ENCODE measurements at places on chromosomes 12 and 14.

DNA sequence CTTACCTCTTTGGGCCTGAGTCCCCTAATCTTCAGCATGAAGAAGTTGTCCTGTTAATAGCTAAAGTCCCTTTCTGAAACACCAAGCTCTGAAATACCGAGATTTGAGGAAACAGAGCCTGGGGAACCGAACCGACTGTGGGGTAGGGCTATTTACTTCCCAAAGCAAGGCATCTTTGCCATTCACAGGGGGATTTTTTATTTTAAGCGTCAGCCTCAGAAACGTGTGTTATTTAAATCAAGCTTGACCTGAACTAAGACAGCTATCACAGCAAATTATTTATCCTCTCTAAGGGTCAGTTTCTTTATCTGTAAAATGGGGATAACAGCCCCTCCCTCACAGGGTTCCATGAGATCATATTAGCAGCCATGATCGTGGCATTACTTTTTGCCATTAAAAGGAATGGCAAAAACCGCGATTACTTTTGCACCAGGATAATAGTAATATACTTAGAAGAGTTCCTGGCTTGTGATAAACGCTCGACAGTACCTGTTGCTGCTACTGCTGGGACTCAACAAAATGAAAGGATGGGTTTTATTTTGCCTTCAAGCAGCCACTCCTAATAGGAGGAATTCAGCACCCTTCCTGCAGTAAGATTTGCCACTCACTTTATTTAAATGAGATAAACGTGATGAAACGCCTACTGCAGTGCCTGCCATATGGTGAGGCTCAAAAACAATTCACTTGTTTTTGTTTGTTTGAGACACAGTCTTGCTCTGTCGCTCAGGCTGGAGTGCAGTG lies 1.3 kb upstream of the CORO1C start:
- no peaks in the 10 kb centered on the region for H3K36me3 ChIP-seq
- H3K4me3 ChIP-seq = peak overlapping the region; percentile 87
- no peak for DNase-seq
- H3K27me3 ChIP-seq = no peaks in the 10 kb centered on the region
- H3K27ac ChIP-seq = peak overlapping the region; percentile 80

DNA sequence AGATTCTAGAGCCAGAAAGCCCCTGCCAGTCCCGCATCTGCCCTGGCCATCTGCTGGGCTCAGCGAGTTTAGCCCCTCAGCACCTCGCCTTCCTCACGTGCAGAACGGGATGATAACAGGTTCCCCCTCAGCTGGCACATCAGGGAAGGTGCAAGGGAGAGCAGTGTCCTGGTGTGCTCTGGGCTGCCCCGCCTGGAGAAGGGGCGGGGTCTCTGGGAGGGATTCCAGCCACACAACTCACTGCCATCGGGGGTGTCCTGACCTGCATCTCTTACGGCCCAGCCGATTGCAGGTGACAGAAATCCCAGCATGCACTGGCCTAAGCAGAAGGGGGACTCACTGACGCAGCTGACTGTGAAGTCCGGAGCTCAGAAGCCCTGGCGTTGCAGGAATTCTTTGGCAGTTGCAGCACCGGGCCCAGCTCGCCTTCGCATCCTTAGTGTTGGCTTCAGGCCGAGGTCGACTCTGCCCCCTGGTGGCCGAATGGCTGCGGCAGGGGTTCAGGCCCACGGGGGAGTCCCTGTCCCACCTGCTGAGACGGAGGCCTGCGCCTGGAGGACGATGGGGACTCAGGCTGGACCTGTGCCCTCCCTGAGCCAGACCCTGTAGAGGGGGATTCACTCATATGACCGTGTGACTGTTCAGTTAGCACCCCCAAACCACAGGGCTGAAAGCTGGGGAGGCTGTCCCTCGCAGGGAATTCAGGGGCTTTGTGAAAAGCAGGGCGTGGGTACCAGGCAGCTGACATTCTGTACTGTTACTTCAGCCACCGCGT lies 178.6 kb downstream of the ADGRD1 start:
- no peaks in the 10 kb centered on the region for H3K4me1 ChIP-seq
- H3K36me3 ChIP-seq = no peaks in the 10 kb centered on the region
- DNase-seq = peak; percentile 80
- no peak overlapping the region for H3K4me3 ChIP-seq
- H3K27ac ChIP-seq = no peak overlapping the region

DNA sequence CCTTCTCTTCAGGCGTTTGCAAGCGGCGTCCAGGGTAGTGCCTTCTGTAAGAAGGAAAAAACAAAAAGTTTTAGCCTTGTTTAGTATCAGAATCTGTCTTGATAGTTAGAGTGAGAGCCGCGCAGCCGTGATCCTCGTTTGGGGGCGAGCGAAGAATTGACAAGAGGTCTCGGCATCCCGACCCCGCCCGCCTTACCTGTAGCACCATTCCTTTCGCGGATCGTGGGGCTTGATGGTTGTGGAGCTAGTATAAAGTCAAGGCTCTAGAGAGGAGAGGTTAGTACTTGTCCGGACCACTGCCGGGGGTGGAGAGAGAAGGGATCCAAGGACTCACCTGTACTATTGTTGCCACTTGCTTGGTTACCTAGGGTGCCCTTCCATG lies 494 bp downstream of the TMTC3 start:
- peaks cover 12% of the 10 kb centered on the region for H3K4me1 ChIP-seq
- peak overlapping the region; percentile 95 for H3K4me3 ChIP-seq
- H3K27me3 ChIP-seq = no peaks in the 10 kb centered on the region

DNA sequence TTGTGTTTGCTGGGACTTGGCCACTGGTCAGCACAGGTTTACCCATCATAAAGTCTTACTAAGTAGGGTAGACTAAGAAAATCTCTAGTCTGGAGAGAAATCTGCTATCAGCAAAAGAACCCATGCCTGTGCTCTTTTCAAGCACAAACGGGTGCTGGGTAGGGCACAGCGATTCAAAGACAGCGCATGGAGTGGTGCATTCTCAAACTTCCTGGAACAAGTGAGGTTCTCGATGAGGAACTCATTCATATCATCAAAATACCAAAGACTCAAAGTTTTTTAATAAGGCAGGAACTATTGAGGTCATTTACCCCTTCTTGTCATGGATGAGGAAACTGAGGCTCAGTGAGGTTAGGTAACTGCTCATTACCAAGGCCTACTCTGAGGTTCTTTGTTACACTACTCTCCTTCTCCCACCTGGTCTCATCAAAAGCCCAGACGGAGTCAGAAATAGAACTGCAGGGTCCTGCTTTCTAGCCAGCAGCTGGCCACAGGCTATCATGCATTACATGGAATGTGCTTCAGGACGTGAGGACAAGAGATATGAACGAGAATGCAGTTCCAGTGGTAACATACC lies 390.3 kb downstream of the ZFP36L1 start:
- H3K36me3 ChIP-seq = no peaks in the 10 kb centered on the region
- peak overlapping the region; percentile 91 for H3K27ac ChIP-seq
- H3K4me3 ChIP-seq = no peak overlapping the region
